ENCODE measurements at places on chromosomes 12 and 14.

DNA sequence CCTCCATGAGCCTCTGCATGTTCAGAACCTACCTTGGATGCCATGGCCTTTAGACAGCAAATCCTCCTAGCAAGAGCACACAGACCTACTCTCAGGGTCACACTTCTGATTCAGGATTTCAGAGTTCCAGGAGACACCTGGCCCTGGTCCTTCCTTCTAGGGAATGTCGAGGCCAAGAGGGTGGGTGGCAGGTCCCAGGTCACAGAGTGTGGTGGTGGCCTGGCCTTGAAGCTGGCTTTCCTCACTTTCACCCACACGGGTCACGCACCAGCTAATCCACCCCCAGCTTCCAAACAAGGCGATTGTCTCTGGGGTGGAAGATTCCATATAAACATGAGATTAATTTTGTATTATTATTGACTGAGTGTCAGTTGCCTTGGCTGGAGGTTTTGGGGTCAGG lies 328.3 kb upstream of the RTL1 start:
- no peak for DNase-seq

DNA sequence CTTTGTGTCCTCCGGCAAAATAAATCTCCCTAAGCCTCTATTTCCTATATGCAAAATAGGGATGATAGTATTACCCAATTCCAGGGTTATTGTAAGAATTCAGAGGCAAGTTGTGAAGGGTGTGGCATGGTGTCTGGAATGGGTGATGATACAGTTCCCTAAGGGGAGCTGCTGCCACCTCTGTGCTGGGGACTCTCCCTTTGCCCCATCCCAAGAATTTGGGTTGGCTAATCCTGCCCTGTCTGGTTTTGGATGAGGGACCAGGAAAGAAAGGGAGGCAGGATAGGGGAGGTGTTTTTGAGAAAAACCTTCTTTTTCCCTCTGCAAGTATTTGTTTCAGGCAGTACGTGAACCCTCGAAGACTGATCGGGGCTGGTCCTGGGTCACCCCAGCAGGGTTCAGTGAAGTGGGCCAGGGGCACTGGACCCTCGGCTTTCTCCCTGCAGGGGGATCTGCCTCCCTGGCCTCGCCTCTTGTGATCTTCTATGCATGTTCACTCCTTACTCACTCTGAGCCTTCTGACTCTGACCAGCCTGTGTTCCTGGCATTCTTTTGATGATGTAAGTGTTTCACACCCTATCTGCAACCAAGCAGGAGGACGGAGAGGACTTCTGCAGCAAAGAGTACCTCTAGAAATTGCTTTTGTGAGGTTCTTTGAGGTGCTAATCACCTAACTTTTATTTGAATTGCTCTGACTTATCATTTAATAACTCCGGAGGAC lies 60.8 kb downstream of the RASSF3 start:
- DNase-seq: no peak

DNA sequence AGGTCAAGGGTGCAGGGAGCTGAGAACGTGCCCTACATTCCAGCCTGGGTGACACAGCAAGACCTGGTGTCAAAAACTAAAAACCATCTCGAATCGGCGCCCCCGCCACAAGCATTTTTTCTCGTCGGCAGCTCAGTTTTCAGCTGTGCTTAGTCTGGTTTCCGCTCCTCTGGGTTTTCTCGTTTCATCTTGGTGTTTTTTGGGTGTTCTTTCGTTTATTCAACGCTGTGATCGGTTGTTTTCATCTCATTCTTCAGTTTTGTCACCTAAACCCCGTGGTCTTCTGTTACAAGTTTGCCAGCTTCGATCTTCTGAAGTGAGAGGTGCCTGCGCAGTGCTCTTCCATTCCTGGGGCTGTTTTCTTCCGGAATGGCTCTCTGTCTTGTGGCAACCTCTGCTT lies 41.4 kb downstream of the NOC4L start:
- DNase-seq: no peak

DNA sequence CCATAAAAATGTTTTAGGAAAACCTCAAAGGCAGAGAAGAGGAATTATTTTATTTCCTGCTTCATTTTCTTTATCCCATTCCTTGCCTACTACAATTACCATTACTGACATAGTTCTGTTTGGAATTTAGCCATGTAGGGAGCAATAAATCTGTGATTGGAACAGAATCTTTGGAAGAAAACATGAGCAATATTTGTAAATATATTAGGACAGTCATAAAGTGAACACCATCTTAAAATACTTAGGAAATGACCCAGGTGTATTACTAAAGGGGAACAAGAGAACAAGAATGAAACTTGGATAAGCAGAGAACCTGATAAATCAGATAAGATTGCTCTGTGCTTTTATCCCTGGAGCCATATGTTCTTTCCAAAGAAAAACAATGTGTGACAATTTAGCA lies 1326.0 kb upstream of the FLRT2 start:
- no peak for DNase-seq

DNA sequence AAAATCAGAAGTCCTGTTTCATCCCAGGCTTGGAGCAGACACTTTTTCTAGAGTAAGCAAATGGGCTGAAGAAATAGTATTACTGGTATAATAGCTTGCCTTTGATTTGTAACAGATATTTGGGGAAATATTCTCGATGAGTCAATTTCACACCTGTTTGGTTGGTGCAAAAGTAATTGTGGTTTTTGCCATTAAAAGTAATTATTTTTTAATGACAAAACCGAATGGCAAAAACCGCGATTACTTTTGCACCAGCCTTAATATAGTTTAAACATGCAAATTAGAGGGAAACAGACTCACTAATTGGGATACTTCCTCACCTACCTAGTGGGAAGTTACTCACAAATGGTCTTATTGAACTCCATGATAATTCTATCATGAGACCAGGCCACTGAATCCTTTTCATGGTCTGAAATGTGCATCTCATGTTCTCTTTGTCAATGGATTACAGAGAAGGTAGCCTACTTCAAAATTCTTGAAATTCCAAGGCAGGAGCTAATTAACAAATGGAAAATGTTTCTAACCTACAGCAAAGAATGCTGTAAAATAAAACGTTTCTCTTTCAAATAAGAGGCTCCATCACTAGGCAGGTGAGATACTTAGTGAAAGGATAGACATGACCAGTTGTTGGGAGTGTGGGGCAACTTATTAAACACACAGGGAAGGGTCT lies 391.3 kb downstream of the EMP1 start:
- DNase-seq: no peak

- no peak for DNase-seq
Measured at GRCh38 chr14:80403036-80403435, 191.7 kb upstream of the DIO2 start.

GRCh38 chr14:102421411-102422057 lies 58.8 kb downstream of the TECPR2 start:
- DNase-seq: no peak

DNA sequence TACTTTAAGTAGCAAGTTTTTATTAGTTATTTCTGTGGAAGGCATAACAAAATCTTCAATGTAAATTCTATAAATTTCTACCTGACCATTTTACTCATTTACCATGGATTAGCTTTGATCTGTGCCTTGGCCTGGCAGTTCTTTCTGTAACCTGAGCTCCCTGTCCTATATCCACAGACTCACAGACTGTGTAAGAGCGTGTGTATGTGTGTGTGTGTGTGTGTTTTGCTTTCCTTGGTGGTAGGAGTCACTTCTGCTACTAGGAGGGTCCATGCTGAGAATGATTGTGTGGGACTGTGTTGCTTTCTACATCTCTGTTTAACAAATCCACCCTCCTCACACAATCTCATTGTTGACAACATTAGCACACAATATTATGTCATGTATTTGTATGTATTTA lies 221.2 kb upstream of the PELI2 start:
- no peak for DNase-seq

DNA sequence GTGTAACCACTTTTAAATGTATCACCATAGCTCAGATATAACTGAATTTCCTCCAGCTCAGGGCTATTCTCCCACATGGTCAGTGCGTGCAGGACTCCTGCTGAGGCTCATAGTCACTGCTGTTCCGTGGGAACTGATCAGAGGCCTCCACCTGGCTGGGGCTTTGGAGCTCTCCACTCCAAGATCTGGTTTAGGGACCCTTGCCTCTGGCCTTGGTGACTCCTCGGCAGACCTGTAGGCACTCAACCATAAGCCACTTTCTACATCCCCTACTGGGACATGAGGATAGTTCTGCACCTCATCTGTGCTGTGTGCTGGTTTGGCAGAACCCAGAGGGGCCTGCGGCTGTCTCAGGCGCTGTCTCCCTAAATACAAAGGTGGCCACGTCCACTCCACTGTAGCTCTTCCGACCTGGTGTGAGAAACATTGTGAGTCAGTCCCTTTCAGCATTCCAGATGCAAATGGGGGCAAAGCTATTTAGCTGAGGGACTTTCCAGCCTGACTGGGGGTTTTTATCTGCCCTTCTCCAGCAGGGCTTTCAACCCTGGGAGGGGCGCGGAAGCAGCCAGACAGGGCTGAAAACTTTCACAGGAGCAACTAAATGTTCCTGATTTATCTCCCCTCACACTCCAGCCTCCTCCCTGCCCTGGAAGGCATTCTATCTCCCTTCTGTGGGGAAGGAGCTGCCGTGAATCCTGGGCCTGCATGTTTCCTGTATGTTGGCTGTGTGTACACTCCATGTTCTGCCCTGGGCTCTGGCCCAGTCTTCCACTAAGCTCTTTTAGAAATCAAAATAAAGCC lies 218.3 kb upstream of the DAAM1 start:
- no peak for DNase-seq

GRCh38 chr12:76549131-76549530 lies 10.4 kb downstream of the OSBPL8 start:
- DNase-seq: no peak

DNA sequence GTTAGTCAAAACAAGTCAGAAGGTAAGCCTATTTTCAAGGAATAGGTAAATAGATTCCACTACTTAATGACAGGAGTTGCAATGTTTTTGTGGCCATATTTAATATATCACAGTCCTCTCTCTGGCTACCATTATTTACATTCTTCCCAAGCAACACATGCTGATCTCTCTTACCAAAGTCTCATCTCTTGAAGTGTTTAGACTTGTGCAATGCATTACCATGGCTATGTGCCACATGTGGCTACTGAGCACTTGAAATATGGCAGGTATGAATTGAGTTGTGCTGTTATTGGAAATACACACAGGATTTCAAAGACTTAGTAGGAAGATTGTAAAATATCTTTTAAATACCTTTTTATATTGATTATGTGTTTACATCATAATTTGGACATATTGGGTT lies 262.4 kb upstream of the PDE3A start:
- DNase-seq: no peak

- DNase-seq: no peak
Measured at GRCh38 chr14:24238123-24238522, 4.3 kb downstream of the TINF2 start.

DNA sequence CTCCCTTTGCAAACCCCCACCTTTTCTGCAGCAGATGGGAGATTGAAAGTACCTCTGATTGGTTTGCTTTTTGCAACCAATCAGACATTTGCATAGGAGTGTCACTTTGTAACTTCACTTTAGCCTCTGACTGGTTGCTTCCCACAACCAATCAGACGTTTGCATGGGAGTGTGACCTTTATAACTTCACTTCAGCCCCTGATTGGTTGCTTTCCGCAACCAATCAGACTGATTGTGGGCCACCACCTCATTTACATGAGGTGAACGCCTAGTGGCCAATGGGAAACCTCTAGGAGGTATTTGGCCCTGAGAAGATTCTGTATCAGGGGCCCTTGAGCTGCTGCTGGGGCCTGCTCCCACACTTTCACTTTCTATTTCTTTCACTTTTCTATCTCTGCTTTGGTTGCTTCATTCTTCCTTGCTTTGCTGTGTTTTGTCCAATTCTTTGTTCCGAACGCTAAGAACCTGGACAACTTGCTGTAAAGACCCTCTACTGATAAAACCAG lies 106.0 kb upstream of the PRICKLE1 start:
- no peak for DNase-seq

GRCh38 chr12:84704856-84705255 lies 207.7 kb downstream of the SLC6A15 start:
- DNase-seq: no peak

GRCh38 chr12:79521576-79521975 lies 169.2 kb downstream of the PAWR start:
- no peak for DNase-seq

DNA sequence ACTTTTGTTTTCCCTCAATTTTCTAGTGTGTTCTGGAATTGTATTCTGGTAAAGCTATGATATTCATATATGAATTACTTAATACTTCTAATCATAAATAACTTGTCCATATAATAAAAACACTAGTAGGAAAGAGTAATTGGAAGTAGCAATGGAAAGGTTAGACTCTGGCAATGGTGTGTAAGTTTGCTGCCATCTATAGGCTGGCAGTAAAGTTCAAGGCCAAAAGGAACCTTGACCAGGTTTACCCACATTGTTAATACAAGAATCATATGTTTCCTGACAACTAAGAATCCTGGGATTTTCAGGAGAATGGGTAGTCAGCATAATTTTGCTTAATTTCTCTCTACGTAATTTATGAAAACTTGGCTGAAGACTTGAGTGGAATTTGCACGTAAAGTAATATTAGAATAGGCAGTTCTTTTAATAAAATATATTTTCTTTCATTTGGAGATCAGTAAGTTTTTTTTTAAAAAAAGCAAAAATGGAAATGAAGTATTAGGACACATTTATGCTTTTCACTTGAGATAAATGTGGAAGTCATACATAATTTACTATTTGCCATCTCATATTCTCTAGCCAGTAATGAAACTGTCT lies 926.7 kb downstream of the GALC start:
- DNase-seq: no peak

DNA sequence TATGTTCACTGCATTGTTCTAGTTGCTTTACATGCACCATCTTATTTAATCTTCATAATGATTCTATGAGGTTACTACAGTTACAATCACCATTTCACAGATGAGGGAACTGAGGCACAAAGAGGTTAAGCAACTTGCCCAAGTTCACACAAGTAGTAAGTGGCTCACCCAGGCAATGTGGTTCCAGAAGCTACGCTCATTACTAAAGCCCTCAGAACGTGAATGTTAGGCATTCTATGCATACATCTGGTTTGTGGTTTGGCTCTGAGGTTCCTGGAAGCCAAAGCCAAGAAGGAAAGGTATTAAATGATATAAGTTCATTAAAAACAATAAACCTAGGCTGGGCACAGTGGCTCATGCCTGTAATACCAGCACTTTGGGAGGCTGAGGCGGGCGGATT lies 14.4 kb upstream of the VRTN start:
- DNase-seq: no peak

- no peak for DNase-seq
Measured at GRCh38 chr14:68309616-68310015, 483.3 kb downstream of the ZFP36L1 start.

Measured in stimulated activated naive CD8-positive, alpha-beta T cell treated with anti-CD3 and anti-CD28 coated beads, Interleukin-15, amount 100 ng/mL, for 72 hours (primary cell).